ENCODE measurements at places on chromosomes 5 and 9. TPM values are rescaled to one million over a fixed set of nuclear protein-coding genes. Genes with fewer than 3 reads are reported as not detected.

FOXD1 gene
- total RNA-seq = 2.6 TPM

FGF18 gene
- total RNA-seq = 1.9 TPM

DENND1A gene
- 13.4 TPM for total RNA-seq

GFI1B gene
- not detected for total RNA-seq

CDH12 gene
- total RNA-seq = not detected

TRAF1 gene
- total RNA-seq = 1.4 TPM

PRDM9 gene
- total RNA-seq = not detected

SLC24A2 gene
- total RNA-seq = 1.3 TPM

PCDHB3 gene
- total RNA-seq = 0.26 TPM

SPINK1 gene
- 1.4 TPM for total RNA-seq

DOK3 gene
- total RNA-seq = 0.76 TPM

RNF208 gene
- total RNA-seq = 1.0 TPM

SLC36A3 gene
- total RNA-seq = not detected

CCL27 gene
- total RNA-seq = 0.41 TPM

ZFP37 gene
- total RNA-seq = 2.7 TPM

SERF1B gene
- 40.7 TPM for total RNA-seq

PRR7 gene
- total RNA-seq = 12.1 TPM

CCDC107 gene
- 9.3 TPM for total RNA-seq

C5orf52 gene
- not detected for total RNA-seq

EGFL7 gene
- 68.5 TPM for total RNA-seq

PRRX2 gene
- 10.8 TPM for total RNA-seq

PLPP7 gene
- total RNA-seq = 8.2 TPM

GHR gene
- total RNA-seq = 0.28 TPM

TEX48 gene
- not detected for total RNA-seq

OLFM1 gene
- total RNA-seq = 58.2 TPM

IL4 gene
- total RNA-seq = not detected

MEIKIN gene
- total RNA-seq = not detected

EGFLAM gene
- 1.7 TPM for total RNA-seq

CRB2 gene
- total RNA-seq = 1.7 TPM

COL15A1 gene
- not detected for total RNA-seq

STING1 gene
- total RNA-seq = 0.21 TPM

GAPT gene
- not detected for total RNA-seq

ARID3C gene
- not detected for total RNA-seq

SPEF2 gene
- 0.07 TPM for total RNA-seq

IL33 gene
- total RNA-seq = 0.33 TPM

ADAMTS6 gene
- 1.3 TPM for total RNA-seq

CAMLG gene
- 41.1 TPM for total RNA-seq

CXCL14 gene
- total RNA-seq = 4.2 TPM

PRR16 gene
- 0.67 TPM for total RNA-seq

SLC34A3 gene
- 0.03 TPM for total RNA-seq

DRD1 gene
- 0.10 TPM for total RNA-seq

JAKMIP2 gene
- total RNA-seq = 1.7 TPM

CDH9 gene
- total RNA-seq = 0.90 TPM

ZSWIM6 gene
- 9.1 TPM for total RNA-seq

EMB gene
- total RNA-seq = 18.5 TPM

RNF183 gene
- total RNA-seq = not detected

FANCC gene
- total RNA-seq = 5.8 TPM

IL31RA gene
- total RNA-seq = not detected

SPRY4 gene
- 71.7 TPM for total RNA-seq

Data from H7 (cell line).